Body of pancreas (tissue), 4 donors: ENCODE measurements at places on chromosomes 5 and 9. TPM values are rescaled to one million over a fixed set of nuclear protein-coding genes. Genes with fewer than 3 reads are reported as not detected.

GRCh38 chr5:88889189-88890069 is 6.4 kb upstream of the MEF2C start:
- peak; percentile 14 for DNase-seq

DNA sequence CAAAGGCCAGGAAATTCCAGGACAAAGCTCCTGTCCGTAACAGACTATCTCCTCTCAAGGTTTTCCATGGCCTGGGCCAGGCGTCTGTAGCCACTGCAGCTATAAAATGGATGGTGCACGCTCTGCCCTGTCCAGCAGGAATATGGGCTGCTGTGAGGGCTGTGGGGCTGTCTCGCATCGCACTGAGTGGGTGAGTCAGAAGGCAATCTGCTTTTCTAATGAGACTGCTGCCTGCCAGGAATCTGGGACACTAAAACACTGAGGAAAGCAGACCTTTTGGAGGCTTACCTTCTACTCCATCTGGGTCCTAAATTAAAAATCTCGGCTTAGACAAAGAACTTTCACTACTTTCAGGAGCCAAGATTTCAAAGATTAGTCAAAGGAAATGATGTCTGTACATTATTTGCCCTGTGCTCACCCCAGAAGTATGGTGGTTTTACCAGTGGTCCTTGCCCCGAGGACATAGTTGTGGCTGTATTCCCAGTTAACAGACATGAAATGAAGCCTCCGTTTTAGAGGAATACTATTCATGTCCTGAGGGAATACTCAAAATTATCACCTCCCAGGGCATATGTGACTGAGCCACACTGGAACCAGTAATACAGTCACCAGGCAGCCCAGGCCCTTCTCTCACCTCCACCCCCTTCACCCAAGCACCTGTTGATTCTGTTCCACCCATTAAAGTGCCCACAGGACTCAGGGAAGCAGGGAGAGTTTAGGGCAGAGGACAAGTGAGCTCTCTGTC is 56.4 kb downstream of the PFDN1 start:
- no peak for DNase-seq

DNA sequence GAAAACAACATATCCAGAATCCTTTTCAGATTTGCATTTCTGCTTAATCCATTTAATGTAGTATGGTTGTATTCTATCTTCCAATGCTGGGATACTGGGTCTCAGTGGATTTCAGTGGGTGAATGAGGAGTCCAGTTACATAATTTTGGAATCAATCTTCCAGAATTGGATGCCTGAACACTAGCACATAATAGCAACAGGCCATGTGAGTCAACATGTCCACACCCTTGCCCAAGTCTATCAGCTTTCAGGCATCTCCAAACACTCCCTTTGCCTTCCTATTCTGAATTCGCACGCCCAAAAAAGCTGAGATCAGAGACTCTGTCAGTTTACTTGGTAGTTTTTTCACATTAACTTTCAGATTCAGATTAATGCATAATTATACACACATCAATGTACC is 202.6 kb downstream of the TSSK1B start:
- DNase-seq, result no peak

- no peak for DNase-seq
These were observed 27.3 kb downstream of the PPARGC1B start for GRCh38 chr5:149757197-149757947.

The TNC gene
- total RNA-seq, result 4.2 TPM

The LVRN gene
- 0.52 TPM for total RNA-seq
